ENCODE measurements at places on chromosomes 5 and 9.

GRCh38 chr9:124218438-124218982, 39.2 kb upstream of the NEK6 start:
- DNase-seq, result no peak

DNA sequence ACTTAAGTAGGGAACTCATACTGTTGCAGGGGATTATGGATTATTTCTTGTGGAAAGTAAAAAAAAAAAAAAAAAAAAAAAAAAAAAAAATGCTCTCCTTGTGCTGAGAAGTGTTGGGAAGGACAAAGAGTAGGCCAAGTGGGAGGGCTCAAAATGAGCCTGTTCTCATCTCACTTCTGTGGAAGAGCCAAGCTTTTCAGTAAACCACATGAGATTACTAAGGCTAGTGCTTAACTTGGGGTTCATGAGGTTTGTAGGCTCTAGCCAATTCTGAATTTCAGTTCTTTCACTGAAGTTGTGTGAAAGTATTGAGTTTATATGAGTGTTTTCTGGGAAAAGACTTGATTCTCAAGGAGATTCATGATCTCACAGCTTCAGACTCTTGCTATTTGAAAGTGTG, 23.0 kb upstream of the CEP78 start:
- no peak for DNase-seq

- no peak for DNase-seq
Measured at GRCh38 chr9:110192531-110193261, 15.3 kb downstream of the C9orf152 start.

- DNase-seq, result no peak
Measured at GRCh38 chr9:78035383-78035993, 3.9 kb upstream of the GNAQ start.

DNA sequence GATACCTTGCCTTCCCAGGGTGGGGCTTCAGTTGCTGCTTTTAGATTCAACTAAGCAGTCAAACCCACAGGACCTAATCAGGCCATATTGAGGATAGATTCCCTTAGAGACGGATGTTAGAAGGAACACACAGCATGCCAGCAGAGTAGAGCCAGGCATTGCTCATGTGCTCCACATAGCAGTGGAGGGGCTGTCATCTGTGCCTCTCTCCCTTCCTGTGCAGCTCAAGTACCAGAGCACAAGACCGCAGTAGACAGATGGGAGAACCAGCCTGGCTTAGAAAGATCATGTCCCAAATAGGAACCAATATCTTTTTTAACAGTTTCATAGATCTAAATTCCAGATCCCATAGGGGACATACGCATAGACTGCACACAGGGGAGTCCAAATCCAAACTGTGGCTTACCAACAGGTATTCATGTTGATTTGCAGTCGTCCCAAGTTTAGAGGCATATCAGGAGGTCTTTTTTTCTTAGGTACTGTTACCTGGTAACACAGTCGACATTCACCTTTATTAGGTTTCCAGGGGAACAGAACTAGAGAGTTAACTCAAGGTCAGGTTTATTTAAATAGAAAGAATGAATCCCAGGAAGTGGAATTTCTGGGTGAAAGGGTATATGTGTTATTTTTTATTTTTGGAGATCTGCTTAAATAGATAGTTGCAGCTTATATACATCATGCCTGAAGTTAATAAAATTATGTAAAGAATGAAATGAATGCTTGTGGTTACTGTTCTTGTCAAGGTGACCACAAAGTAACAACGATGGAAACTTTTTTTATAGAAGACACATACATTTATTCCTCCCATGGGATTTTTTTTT, 43.5 kb upstream of the PCAT7 start:
- no peak for DNase-seq

GRCh38 chr5:158561562-158562190, 538.0 kb downstream of the EBF1 start:
- DNase-seq, result no peak

DNA sequence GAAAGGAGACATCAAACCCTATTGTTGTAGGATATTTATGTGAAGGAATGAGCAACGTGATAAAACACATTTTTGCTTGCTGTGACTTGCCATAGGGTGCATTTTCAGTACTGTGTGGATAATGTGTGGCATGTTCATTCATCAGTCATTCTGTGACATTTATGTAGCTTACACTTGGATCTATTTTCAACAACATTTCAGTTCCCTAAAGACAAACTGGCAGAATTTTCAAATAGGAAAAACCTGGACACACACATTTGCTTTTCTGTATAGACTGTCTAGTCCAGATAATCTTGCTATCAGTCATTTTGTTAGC, 127.7 kb downstream of the TMC1 start:
- no peak for DNase-seq

- DNase-seq, result no peak
Measured at GRCh38 chr5:10400411-10400810, 41.3 kb upstream of the ROPN1L start.

DNA sequence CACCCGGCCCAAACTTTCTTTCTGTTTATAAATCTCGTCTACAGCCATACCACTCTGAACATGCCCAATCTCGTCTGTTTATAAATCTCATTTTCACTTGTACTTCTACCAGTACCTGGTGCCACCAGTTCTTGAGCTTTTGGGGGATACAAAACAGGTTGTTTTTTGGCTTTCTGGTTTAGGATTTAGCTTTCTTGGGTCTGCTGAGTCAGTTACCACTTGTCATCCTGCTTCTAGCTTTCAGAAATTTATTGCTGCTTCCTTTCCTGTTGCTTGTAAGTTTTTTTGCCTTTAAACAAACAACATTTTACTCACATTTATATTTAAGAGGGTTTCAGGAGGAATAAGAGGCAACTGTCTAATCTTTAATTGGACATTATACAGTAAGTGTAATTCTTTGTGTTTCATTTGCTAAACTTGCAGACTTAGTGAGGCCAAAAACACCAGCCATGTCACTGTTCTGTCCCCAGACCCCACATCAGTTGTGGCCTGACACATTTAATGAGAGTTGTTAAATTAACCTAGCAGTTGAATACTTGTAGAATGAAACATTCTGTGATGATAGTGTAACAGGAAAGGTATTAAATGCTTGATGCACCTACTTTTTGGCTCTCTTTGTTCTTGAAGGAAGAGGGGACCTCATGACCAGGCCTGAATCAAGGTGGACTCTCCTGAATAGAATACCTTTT, 11.8 kb downstream of the NDFIP1 start:
- no peak for DNase-seq

DNA sequence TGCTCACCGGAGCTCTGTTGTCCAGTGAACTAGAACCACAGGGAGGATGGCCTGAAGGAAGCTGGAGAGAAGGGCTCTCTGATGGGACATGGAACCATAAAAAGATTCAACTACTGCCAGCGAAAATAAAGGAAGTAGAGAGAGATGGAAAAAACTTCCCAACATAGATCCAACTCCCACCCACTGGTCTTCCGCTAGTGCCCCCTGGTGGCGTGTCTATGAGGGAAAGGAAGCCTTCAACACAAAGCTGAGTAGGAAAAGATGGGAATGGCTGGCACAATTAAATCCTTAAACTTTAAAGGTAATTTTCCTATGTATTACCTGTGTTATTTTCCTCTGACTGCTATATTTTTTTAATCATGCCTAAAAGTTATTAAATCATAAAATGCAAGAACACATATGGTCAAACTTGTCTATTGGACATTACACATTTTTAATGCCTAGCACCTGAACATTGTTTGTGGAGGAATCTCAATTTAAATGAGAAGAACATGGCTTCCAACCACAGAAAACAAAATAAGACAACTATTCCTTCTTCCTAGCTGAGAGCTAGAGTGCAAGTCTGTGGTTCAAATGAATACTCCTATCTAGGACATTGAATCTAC, 51.5 kb downstream of the CEP120 start:
- no peak for DNase-seq

- no peak for DNase-seq
Measured at GRCh38 chr5:128241051-128241695, 157.6 kb downstream of the SLC12A2 start.

- no peak for DNase-seq
Measured at GRCh38 chr5:95969651-95970358, 8.2 kb upstream of the ELL2 start.

GRCh38 chr5:93320920-93321445, 260.0 kb downstream of the NR2F1-AS1 start:
- no peak for DNase-seq

- no peak for DNase-seq
Measured at GRCh38 chr5:119379096-119379495, 23.3 kb downstream of the TNFAIP8 start.

DNA sequence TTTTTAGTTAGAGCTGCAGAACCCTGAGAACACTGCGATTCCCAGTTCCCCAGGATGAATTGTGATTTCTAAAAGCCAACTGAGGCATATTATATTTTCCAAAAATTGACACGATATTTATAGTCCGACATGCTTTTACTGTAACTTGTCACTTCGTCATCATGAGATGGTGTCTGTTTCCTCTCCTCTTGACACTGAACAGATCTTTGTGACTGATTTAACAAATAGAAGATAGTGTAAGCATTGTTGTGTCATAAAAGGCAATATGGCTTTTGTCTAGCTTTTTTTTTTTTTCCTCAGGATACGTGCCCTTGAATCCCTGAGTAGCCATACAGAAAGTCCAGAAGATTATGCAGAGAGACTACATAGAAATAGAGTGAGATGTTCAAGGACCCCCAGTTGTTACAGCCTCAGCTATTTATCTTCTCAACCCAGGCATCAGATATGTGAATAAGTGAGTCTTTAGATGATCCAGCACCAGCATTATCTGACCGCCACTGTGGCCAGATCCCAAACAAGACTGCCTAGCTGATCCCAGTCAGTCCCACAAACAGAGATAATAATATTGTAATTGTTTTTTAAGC, 27.8 kb upstream of the CCL21 start:
- DNase-seq, result no peak

DNA sequence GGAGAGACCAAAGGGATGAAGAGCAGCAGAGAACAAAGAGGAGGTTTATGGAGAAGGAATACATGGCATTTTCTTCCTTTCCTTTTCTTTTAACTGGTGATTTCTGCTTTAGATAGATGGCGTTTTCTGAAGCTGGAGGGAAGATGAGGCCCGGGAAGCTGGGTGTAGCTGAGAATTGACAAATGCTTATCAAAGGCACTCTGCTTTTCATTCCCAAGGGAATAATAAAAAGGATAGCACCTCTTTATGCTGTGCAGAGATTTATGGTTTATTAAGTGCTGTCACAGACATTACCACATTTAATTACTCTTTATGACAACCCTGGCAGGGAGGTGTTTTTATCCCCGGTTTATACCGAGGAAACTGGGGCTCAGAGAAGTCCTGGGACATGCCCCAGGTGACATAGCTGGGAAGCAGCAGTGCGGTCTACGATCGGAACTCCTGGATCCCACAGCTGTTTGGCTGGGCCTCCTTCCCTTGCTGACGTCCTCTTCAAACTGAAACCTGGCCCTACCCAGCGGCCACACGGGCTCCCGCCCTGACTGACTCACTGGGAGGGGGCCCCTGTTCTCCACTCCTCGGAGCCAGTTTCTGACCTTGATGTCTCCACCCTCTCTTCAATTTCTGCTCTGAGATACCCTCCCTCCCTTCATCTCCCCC, 8.2 kb upstream of the EPB41L4B start:
- DNase-seq, result no peak

DNA sequence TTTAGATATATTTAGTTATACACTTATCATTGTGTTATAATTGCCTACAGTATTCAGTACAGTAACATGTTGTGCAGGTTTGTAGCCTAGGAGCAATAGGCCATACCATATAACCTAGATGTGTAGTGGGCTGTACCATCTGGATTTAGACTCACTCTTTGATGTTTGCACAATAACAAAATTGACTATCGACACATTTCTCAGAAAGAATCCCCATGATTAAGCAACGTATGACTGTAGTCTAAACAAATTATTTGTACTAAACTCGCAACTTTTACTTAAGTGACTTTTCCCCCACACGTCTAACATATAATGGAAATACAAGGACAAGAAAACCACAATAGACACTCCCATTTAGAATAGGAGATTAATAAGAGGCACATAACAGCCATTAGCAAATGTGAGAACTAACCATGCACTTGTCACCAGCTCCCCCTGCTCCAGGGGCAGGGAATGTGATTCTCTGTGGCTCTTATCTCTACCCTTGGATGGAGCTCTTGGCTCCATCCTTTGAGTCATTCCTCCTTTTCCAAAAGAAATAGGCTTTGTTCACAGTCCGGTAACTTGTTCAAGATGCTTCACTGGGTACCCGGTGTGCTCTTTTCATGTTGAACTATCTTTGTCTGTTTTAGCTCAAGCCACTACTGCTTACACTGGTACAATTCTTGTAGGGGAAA, 8.7 kb upstream of the B4GALT1 start:
- no peak for DNase-seq

DNA sequence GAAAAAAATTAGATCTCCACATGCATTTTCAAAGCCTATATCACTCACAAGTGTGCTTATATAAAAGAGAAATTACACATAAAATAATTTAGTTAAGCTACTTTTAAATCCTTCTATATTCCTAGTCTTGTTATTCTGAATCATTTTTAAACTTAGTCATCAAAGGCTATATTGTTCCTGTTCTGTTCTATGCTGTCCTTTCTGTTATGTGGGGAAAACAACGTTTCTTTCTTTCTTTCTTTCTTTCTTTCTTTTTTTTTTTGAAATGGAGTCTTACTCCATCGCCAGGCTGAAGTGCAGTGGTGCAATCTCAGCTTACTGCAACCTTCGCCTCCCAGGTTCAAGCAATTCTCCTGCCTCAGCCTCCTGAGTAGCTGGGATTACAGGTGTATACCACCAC, 389.2 kb upstream of the FTMT start:
- DNase-seq, result no peak

- no peak for DNase-seq
Measured at GRCh38 chr9:130856474-130856873, 21.4 kb downstream of the ABL1 start.

- DNase-seq, result no peak
Measured at GRCh38 chr9:3828495-3828894, 302.7 kb upstream of the RFX3 start.

- DNase-seq, result no peak
Measured at GRCh38 chr5:123717139-123717538, 205.2 kb downstream of the CSNK1G3 start.

DNA sequence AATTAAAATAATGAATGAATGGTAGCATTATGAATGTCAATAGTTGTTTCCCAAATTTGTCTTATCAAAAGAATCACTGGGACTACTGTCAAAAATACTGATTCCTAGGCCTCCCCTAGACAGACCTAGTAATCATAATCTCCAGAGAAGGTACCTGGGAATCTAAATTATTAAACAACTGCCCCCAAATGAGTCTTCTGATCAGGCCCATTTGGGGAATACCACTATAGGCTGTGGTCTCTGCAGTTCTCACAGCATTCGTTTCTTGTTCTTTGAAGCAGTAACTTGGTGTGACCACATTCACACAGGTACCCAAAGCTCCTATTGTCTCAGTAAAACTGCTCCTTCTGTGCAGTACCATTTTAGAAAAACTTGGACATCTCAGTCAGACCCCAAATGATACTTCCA, 230.9 kb downstream of the PIK3R1 start:
- no peak for DNase-seq

Measured in activated T-helper 1 cell treated with anti-CD3 and anti-CD28 coated beads, Interleukin-2, amount 50 U/mL, for 16 hours (primary cell).